Activated effector memory CD4-positive, alpha-beta T cell treated with Interleukin-2 at 50 U/mL for 16 hours (primary cell): ENCODE measurements at places on chromosomes 4 and X.

DNA sequence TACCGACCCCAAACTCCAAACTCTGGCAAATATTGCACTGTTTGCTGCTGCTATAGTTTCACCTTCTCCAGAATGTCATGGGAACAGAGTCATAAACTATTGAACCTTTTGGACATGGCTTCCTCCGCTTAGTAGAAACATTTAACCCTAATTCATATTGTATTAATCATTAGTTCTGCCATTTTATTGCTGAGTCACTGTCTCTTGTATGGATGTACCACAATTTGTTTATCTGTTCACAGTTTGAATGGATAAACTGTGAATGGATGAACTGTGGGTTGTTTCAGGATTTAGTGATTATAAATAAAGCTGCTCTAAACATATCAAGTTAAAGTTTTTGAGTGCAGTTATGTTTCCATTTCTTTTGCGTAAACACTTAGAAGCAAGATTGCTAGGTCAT, 10.1 kb downstream of the ANXA10 start:
- no peak for DNase-seq

GRCh38 chrX:150942942-150943594, 40.1 kb upstream of the HMGB3 start:
- DNase-seq: no peak

- no peak for DNase-seq
These were observed 502.0 kb downstream of the GBA3 start for GRCh38 chr4:23194751-23195150.

DNA sequence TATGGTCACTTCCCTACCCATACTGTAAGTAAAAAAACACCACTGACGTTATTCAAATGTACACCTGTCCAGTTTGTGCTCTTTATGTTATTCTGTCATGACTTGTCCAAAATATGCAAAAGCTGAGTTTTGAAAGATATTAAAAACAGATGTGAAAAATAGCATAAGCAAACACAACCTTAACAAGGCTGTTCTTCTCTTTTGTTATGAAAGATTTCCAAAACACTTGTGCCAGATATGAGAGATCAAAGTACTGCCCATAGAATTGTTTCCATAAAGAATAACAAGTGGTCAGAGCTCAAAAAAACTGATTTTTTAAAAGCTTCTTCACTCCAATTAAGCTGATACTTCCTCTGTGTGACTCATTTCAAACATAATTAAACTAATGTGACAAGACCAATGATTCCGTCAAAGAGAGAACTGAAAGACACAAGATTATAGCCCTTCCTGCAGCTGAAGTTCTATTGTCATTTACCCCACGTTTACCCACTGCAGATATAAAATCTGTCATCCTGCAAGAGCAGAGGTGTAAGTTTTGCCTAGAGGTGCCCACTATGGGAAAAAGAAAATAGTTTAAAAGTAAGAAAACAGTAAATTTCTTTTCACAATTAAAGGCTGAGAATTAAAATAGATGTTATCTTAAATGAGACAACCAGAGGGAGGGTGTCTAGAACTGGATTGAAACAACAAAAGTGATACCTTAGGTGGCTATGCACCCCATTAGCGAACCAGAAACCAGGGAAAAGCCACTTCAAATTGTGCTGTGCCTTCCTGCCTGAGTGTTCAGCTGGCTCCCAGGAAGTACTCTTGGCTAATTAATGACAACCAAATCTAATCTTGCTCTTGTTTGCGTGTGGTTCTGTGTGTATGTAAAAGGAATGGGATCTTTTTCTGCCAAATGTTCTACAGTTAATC, 30.1 kb downstream of the RASSF6 start:
- no peak for DNase-seq

DNA sequence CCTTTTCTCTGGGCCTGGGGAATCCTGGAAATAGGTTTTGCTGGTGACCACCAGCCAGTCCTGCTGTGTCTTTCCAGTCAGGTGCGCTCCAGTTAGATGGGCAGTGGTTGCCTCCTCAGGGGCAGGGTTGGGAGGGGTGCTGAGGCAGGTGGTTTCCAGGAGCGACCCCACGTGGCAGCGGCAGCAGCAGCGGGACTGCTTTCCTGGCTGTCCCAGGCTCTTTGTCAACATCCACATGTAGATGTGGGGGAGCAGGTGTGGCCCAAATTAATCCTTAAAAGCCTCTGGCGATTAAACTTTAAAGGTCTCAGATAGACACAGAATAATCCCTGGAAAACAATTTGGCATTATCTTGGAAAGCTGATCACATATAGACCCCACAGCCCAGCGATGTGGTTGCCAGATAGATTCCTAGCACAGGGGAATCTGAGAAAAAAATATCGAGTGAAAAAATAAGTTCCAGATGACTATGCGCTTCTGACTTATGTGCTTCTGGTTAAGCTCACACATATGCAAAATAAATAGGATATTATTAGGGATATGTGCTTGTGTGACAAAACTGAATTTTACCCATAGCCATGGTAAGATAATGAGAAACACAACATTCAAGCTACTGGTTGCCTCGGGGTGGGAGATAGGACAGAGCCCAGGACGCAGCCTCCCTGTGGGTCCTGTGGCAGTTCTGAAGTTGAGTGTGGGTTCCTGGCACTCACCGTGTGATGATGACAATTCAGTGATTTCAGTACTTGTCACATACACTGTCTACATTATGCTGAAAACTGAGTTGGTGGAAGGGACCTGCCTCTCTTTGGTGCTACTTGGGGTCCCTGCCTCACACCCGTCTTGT, 336.4 kb downstream of the ARHGAP10 start:
- no peak for DNase-seq

DNA sequence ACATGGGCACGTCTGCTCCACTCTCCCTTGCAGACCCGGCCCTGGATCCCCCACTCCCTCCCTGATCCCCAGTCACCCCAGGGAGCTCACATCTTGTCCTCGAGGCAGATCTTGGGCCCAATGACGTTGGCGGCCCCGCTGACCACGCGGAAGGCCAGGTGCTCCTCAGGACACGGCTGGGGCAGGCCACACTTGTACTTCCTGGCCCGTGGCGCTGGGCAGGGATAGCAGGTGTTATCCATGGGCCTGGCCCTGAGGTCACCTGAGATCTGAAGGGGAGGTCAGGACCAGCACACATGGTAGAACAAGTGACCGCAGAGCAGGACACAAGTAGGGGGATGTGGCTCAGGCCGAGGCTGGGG, 7.7 kb downstream of the FAM3A start:
- DNase-seq: no peak

DNA sequence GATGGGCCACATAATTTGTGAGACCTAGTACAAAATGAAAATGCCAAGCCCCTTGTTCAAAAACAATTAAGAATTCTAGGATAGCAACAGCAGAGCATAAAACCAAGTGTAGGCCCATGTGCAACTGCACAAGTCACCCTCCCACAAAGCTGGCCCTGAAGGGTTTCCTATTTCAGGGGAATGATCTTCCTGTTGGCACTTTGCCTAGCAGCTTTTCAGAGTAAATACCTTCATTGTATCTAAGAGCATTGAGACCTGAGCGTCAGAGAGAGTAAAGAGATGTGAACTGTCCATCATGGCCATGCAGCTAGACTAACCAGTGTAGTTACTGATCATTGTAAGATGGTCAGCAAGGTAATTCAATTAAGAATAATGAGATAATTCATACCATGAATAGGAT, 113.6 kb downstream of the CNKSR2 start:
- no peak for DNase-seq

- no peak for DNase-seq
These were observed at the start of gene FAM13A for GRCh38 chr4:89056953-89057398. FAM13A (minus strand) TSS chr4:89057185; CDS start chr4:89056964, 221 bp downstream.

DNA sequence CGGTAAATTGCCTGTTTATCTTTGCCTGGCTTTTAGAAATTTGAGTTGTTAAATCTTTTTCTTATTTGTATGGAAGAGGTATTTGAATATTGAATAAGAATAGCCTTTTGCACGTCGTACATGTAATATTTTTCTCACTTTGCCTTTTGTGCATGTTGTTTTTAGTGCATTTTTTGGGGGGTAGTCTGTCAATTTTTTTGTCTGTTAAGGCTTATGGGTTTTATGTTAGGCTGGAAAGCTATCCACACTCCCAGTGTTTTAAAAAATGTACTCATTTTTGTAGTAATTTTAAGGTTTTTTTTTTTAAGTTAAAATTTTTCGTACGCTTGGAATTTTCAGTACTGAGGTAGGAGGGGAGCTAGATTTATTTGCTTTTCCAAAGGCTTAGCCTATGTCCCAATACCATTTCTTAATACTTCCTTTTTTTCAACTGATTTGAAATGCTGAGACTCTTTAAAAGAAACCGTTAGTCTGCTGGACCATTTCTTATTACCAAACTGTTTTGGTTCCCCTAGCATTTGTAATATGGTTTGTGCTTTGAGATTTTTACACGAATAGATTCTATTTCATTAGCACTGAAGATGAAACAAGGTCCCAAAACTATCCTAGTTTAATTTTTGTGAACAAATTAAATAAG, 1.3 kb downstream of the HERC5 start:
- no peak for DNase-seq

GRCh38 chr4:25638221-25638601, 17.4 kb upstream of the SLC34A2 start:
- no peak for DNase-seq

DNA sequence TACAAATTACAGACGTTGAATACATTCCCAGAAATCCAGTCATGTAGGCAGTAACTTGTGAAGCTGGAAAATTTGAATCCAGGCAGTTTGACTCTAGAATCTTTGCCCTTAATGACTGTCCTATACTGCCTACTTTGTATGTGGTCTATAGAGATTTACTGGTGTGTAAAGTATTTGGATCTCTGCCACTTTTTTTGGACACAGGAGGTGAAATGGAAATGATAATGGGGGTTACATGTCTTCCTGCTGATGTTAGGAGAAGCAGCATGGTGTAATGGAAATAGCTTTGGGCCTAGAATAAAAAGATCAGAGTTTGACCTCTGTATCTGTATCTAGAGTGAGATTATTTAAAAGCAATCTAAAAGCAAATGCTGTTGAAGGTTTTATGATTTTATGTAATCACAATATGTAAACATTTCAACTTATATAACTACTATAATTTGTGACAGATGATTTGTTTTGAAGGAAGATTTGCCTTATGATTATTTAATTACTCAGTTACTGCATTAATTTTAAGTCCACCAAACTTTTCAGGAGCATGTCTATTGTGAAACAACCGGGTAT, 3.3 kb downstream of the COL4A5 start:
- DNase-seq: no peak
